HT-29 (cell line): ENCODE measurements at places on chromosomes 1 and 21. TPM values are rescaled to one million over a fixed set of nuclear protein-coding genes. Genes with fewer than 3 reads are reported as not detected.

Gene CLCA4
- total RNA-seq, result 0.23 and 0.36 TPM in 2 replicates

Gene SPATA21
- not detected in 2 replicates for total RNA-seq

Gene UBE2U
- total RNA-seq, result not detected in 2 replicates

Gene RIIAD1
- not detected in 2 replicates for total RNA-seq

Gene SAMSN1
- 0.08 TPM in 1 of 2 replicates, not detected in the other for total RNA-seq

Gene AHCTF1
- total RNA-seq, result 18.2 and 19.7 TPM in 2 replicates

Gene PGLYRP3
- total RNA-seq, result not detected in 2 replicates

Gene VHLL
- total RNA-seq, result not detected in 2 replicates

Gene TMEM269
- 0.03 TPM in 1 of 2 replicates, not detected in the other for total RNA-seq

Gene AIRE
- not detected in 2 replicates for total RNA-seq

Gene PDZK1
- 7.9 and 8.2 TPM in 2 replicates for total RNA-seq
